ENCODE measurements at places on chromosomes 1 and 21.

DNA sequence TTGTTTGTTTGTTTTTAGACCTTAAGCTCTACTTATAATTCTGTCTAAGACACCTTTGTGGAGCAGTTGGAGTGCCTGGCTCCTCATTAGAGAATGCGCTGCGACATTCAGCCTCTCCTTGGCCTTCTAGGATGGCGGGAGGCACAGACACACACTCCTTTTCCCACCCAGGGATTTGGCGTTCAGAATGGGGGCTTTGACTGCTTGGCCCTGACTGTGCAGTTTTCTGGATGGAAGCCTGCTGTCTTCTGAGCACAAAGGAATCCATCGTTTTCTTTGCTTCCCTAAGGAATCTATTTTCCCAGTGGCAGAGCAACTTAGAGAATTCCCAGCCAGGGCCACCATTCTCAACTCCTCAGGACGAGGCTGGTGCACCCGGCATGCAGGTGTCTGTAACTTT lies 83.6 kb downstream of the GALNT2 start:
- no peak for DNase-seq

GRCh38 chr1:206591226-206591625 lies 21.0 kb downstream of the EIF2D start:
- no peak for DNase-seq

GRCh38 chr1:183180634-183181056 lies 5.4 kb upstream of the LAMC2 start:
- no peak for DNase-seq

- DNase-seq = no peak
Observed at GRCh38 chr21:26801498-26801897, 43.7 kb downstream of the ADAMTS1 start.
